ENCODE measurements at places on chromosomes 4 and X.

- no peak for DNase-seq
These were observed 116.3 kb downstream of the EFNB1 start for GRCh38 chrX:68945081-68945602.

DNA sequence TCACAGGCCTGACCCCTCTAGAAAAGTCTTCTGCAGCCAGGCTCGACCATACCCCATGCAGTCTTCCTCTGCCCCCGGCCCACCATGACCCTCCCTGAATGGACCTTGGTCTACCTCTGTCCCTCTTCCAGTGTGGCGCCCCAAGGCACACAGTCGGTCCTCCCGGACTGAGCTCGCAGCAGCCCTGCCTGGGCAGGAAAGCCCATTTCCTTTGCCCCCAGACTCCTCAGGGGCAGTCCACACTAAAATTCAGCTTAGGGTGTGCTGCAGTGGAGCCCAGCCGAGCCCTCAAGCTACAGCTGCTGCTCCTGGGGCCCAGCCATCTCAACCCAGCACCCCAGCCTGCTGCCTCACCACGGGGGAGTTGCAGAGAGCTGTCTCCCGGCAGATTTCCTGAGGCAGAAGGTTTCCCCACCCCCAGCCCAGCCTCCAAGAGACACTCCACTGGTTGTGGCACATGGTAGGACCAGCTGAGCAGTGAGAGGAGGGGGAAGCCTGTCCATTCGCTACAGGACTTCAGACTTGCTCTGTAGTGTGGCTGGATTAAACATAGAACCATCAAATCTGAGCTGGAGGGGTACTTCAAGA lies 37.5 kb upstream of the IQSEC2 start:
- no peak for DNase-seq

GRCh38 chr4:4362991-4363697 lies 23.8 kb upstream of the NSG1 start:
- DNase-seq = no peak

GRCh38 chrX:31931225-31931624 lies 859.4 kb upstream of the FTHL17 start:
- DNase-seq = no peak

DNA sequence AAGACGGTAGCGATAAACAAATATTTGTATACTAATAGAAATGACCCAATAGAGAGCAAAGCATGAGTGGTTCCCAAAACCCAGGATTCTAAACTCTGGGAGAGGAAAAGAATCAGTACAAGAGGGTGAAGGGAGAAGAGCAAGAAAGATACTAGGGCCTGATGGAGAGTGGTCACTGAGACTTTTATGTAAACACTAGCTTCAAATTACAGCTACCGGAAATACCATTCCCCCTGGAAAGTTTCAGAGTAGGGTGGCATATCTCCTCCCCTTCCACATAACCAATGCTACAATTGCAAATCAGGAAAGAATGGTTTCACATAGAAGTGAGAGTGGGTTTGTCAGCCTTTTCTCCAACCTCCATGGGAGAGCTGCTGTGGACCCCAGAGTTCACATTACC lies 77.1 kb downstream of the EIF4E start:
- DNase-seq = no peak

DNA sequence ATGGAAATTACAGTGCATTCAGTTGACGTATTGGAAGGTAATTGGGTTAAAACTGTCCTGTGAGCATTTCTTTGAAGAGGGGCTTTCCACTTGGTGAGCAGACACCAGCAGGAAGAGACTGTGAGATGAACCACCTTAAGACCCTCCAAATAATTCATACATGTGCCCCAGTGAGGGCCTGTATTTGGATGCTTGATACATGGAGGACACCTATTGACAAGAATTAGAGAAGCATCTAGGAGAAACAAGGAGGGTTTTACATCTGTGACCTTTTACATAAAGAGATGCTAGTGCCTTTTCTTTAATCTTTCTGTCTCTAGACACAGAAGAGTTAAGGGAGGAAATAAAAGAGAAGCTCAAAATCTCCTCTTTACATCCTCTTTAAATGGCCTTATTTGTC lies 1115.3 kb upstream of the IGFBP7 start:
- DNase-seq = no peak

Measured in cortex of kidney (tissue), 1 donor.